GF-D8 (cell line): ENCODE measurements at places on chromosomes 16 and 17.

GRCh38 chr17:29760279-29761039 lies 137.7 kb upstream of the CORO6 start:
- peak; percentile 11 for DNase-seq

DNA sequence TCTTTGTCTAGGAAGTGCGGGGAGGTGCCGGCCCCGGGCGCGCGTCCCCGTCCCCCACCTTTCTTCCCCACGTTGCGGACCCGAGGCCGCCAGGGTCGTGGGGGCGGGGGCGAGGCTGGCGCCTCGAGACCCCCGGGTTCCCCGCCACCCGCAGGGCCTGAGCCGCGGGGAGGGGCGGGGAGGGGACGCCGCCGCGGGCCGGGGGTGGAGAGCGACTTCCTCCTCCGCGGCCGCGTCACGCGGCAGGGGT lies 1.8 kb upstream of the ACTG1 start:
- DNase-seq = no peak

DNA sequence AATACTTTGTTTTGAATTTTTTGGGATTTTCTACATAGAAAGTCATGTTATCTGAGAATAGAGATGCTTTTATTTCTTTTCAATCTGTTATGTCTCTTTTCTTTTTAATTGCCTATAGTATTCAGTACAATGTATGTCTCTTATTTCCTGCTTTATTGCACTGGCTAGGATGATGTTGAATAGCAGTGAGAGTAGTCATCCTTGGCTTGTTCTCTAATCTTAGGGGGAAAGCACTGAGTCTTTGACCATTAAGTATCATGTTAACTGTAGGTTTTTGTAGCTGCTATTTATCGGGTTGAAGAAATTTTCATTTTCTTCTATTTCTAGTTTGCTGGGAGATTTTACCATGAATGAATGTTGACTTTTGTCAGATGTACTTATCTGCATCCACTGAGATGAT lies 10.0 kb upstream of the ABCA3 start:
- no peak for DNase-seq

- DNase-seq = no peak
Measured at GRCh38 chr17:13365331-13365730, 236.4 kb downstream of the HS3ST3A1 start.

GRCh38 chr17:78383725-78384471 lies 5.4 kb downstream of the PGS1 start:
- peak; percentile 95 for DNase-seq

GRCh38 chr17:32746698-32747097 lies 130.2 kb downstream of the MYO1D start:
- DNase-seq = no peak

GRCh38 chr16:15536843-15537242 lies 102.5 kb downstream of the BMERB1 start:
- DNase-seq = no peak

DNA sequence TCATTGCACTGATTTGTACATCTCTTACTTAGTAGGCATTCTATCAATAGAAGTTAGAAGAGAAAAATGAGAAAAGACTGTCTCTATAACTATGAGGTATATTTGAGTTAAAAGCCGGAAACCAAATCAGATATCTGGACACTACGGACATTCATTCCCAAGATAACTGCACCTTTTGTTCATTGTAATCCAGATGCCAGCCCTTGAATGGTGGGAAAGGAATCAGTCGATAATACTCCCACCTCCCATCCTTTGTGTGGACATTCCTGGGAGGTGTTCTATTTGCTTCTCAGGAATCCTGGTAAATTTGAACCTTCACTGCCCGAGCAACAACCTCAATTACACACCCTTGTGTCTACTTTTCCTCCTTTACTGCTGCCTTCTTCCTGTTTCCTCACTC lies 225.2 kb downstream of the CHD9NB start:
- DNase-seq = no peak

GRCh38 chr17:6596081-6596480 lies 39.7 kb upstream of the PITPNM3 start:
- no peak for DNase-seq

GRCh38 chr16:49564496-49565229 lies 191.1 kb downstream of the C16orf78 start:
- no peak for DNase-seq

DNA sequence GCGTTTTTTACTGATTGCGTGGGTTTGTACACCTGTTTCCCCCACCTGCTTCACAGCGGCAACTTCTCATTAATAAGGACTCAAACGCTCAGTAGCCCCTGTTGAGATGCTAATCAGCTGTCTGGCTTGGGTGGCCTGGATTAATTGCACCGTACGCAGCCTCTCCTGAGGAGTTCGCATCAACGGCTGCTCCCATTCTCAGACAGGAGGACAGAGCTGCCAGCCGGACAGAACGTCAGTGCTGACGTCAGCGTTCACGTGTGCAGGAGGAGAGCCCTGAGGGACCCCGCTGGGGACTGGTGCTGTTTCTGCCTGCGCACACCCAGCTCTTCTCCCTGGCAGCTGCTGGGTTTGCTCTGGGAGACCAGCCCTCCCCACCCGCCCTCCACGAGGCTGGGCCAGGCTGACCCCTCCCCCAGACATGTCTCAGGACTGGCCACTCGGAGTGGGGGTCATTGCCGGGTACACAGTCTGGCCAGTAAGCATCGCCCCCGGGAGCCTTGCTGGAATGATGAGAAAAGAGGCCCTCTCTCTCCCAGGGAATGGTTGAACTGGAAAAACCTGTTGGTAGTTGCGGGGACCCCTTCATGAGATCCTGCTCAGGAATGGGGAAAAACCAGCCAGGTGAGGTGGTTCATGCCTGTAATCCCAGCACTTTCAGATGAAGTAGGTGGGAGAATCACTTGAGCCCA lies 5.7 kb upstream of the BANP start:
- no peak for DNase-seq

DNA sequence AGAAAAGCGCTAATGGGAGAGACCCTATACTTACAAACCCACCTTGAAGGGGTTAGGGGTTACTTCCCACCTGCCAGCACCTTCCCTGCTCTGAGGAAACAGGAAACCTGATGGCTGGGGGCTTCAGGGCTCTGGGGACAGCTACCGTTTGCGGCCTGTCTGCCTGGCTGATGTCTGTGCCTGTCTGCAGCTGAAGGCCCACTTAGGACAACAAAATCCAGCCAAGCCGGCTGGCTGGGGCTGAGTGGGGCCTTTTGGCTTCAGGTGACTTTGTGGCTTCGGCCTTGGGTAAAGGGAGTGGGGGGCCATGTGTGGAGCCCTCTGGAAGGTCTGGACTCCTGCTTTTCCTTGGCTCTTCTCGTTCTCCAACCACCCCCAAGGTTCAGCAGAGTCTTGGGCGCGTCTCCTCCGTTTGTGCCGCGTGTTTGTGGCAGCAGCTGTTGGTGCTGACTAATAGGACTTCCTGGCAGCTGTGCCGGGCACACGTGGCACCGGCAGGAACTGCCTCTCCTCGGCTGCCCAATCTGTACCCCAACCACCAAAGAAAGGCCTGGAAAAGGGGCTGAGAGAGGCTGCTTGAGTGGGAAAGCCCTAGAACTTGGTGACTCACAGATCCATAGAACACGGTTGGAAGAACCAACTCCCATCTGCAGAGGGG lies 186.7 kb downstream of the MSI2 start:
- peak; percentile 80 for DNase-seq

GRCh38 chr16:21277045-21277926 lies 804 bp downstream of the CRYM start:
- DNase-seq = no peak

- DNase-seq = no peak
Measured at GRCh38 chr17:18014006-18014405, 25.0 kb downstream of the ATPAF2 start.

- DNase-seq = no peak
Measured at GRCh38 chr17:7218166-7218565, 1.5 kb downstream of the DLG4 start.

GRCh38 chr16:4695473-4696171 lies 2.3 kb downstream of the NUDT16L1 start:
- no peak for DNase-seq

GRCh38 chr16:85568519-85568918 lies 44.6 kb upstream of the GSE1 start:
- no peak for DNase-seq

GRCh38 chr17:7716901-7717755 lies at the start of gene DNAH2:
Gene DNAH2, plus strand, starts transcription at chr17:7717744. Its CDS starts 1,991 bp downstream, at chr17:7719735.
- DNase-seq = no peak

- DNase-seq = peak; percentile 34
Measured at GRCh38 chr16:67184995-67185650, 1.4 kb upstream of the MATCAP1 start.

- no peak for DNase-seq
Measured at GRCh38 chr17:60134396-60135150, 15.2 kb upstream of the CA4 start.

GRCh38 chr16:50830698-50831097 lies 88.8 kb downstream of the CYLD start:
- DNase-seq = no peak

GRCh38 chr17:51224402-51225262 lies 35.2 kb downstream of the MBTD1 start:
- DNase-seq = no peak

DNA sequence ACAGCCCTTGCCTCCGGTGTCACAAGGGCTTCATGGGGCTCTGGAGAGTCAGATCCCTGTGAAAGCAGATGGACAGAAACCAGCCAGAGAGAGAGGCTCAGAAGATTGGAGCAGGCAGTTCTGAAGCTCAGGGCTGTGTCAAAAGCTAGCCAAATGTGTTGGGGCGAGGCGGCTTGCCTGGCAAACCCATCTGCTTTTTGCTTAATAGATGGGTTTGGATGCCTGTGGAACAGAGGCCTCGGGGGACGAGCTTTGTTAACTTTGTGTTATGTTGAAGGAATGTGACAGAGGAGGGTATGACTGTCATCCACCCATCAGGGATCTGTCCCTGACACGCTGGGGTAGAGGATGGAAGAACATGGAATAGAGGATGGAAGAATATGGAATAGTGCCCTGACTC lies 21.0 kb upstream of the SLC12A3 start:
- no peak for DNase-seq

- no peak for DNase-seq
Measured at GRCh38 chr17:80791758-80792284, 199.8 kb upstream of the CHMP6 start.

DNA sequence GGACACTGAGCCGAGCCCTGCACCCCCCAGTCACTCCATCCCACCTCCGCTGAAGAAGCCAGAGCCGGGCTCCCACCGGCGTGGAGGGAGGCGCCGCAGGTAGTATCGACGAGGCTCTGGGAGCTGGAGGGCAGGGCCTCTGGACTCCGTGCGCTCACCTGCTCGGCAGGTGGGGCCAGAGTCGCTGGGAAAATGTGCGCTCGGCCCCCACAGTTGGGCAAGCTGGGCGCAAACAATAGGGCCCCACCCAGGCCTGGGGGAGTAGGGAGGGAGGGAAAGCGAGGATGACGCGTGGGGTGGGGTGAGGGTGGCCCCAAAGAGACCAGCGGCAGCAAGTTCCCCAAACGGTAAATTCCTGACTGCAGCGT lies 668 bp downstream of the JUP start:
- DNase-seq = no peak

DNA sequence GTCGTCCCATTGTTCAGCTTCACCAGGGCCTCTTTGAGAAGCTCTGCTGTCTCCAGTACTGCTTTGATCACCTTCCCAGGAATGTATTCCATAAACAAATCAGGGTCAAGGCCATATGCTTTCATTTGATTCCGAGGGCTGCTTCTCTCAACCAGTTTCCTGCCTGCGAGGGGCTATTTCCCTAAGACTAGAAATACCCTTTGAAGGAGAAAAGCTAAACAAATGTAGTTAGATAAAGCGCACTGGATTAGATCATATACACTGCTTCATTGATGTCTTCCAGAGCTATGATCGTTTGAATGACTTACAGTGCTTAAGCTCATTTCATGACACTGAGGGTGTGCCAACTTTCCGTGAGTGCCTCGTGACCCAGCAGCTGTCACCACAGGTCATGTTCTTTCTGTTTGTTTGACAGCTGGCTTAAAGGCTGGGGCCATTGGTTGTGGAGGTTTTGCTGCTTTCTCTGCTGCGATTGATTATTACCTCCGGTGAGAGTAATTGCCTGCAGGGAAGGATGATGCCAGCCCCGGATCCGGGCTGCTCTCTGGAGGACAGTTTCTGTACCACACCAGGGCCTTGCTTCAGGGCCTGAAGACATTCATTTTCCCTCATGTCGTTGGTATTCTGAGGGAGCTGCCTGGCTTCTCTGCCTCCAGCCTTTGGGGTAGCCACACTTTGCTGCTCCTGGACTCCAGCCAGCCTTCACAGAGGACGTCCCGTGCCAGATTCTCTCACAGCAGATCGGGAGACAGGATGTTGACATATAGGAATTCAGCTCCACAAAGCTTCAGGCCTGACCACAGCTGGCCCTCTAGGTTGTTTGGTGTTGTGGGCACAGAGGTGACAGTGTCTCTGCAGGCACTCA lies 3.9 kb downstream of the TIMM22 start:
- no peak for DNase-seq

DNA sequence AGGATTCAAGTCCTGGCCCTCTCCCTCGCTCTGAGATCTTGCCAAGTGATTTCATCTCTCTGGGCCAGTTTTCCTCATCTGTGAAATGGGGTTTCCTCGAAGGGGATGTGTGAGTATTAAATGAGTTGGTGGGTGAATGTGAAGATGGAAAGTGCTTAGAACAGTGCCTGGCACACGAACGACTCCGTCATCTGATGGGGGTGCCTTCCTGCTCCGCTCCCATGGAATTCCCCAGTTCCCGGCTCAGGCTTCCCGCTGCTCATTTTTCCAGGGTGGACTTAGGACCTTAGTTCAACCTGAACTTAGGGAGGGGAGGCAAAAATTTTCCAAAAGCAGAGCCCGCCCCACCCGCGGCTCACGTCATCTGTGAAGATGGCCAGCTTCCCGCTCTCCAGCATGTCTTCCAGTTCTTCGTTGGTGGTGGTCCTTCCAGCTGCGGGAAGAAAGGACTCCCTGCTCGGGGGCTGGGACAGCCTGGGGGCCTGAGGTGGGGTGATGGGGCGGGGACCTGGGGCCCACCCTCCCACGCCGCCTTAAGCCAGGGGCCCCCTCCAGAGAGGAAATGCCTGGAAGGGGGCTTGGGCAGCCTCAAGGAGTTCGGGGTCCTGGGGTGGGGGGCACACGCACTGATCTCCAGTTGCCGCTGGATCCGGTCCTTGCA lies 11.4 kb downstream of the HSD3B7 start:
- no peak for DNase-seq

DNA sequence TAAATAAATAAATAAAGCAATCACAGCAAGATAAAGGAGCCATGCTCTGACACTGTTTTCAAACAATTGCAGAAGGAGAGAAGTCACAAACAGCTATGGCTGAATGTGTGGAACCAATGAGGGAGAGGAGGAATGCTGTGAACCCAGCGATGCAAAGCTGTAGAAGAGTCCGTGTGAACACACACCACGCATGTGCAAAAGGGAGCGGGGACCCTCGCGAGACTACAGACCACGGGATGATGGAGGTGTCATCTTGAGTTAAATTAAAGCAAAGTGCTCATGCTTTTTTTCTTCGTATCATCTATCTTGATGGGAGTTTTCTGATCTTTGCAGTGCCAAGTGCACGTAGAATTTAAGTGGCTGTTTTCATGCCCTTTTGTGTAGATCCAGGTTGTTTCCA lies 123.8 kb upstream of the CDH5 start:
- no peak for DNase-seq

DNA sequence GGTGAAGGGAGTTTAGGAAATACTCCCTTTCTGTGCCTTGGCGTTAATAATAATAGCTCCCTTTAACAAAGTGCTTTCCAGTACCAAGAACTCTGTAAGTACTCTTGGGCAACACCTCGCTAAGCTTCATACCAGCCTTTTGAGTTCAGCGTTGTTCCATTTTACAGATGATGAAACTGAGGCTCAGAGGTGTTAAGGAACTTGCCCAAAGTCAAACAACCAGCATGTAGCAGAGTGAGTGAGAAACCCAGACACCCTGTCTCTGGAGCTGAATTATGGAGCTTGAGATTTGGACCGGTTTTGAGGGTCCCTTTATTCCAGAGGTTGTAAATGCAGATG lies 607 bp downstream of the KATNIP start:
- no peak for DNase-seq
